ENCODE measurements at places on chromosomes 1 and 21.

- no peak for DNase-seq
Measured at GRCh38 chr1:101587741-101588140, 350.9 kb downstream of the S1PR1 start.

DNA sequence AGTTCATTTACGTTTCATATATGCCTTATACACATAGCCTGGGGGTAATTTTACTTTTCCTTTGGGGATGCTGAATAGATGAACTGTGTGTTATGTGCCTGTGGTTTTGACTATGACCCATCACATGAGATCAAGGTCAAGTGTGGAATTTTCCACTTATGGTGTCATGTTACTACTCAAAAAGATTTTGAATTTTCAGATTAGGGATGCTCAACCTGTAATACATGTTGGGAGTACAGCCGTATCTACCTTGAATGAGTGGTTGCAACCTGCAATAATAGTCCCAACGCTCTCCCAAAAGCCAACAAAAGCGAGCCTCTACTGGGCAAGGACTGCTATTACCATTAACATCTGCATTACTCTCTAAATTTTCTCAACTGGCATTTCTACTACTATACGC, 68.5 kb upstream of the SDC3 start:
- no peak for DNase-seq

DNA sequence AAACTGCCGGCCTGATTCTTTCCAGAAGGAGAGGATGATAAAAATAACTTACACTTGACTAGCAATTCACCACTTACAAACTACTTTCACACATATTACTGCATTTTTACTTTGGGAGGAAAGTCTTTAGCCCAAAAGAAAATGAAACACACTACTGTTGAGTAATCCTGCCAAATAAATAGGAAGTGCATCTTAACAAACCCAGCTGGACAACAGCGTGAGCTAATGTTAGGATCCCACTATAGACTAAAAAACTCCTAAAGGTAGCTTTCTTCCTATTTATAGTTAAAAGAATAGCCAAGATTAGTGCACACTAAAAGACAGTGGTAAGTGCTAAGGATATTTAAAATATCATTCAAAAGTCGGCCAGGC, 83.8 kb downstream of the HSF2BP start:
- no peak for DNase-seq

DNA sequence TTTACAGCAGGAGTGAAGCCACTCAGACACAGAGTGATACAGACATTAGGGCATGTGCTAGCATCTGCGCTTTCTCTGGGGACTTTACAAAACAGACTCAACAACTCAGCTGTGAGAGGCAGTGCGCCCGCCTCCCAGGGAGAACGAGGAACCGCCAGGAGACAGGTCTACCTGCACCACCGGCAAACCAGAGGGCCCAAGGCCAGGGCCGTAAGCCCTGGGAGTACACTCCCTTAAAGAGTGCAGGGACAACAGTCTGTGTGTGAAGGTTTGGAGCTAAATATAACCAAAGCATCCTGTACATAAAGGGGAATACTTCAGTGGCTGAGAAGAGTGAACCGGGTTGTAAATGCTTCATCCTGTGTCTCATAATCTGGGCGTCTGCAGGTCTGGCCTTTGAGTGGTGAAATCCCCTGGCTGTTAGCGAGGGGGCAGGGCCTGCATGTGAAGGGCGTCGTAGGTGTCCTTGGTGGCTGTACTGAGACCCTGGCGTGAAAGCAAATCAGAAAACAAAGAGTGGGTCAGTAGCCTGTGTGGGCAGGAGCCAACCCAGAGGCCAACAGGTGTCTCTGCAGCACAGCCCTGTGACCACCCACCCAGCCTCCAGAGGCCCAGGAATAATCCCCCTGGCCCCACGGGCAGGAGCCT, 86.9 kb downstream of the CD247 start:
- no peak for DNase-seq

- no peak for DNase-seq
Measured at GRCh38 chr1:160112357-160112756, 3.2 kb upstream of the ATP1A2 start.

GRCh38 chr1:59671066-59671952, 143.4 kb upstream of the HOOK1 start:
- no peak for DNase-seq

GRCh38 chr1:24263746-24264145, 55.4 kb upstream of the GRHL3 start:
- no peak for DNase-seq

DNA sequence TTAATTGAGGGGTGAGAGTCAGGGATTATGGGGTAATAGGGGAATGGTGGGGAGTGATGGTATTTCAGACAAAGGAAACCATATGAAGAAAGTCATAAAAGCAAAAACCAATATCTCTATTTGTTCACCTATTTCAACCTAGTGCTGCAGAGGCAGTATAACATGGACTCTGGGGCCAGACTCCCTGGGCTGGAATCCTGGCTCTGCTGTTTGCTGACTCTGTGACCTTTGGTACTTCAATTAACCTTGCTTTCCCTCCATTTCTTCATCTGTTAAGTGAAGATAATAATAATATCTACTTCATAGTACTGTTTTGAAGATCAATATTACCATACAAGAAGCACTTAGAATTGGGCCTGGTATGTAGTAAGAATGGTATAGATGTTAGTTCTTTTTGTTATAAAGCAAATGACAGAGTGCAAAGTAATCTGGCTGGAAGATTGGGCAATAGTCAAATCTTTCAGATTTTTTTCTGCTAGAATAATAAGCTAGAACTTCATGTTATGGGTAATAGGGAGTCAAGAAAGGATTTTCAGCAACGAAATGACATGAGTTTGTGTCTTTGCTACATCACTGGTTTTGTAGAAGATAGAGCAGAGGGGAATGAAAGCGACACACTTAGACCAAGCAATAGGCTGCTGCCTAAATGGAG, 9.0 kb downstream of the EPHX4 start:
- DNase-seq, result no peak

GRCh38 chr1:98371764-98372163, 289.8 kb upstream of the SNX7 start:
- DNase-seq, result no peak

DNA sequence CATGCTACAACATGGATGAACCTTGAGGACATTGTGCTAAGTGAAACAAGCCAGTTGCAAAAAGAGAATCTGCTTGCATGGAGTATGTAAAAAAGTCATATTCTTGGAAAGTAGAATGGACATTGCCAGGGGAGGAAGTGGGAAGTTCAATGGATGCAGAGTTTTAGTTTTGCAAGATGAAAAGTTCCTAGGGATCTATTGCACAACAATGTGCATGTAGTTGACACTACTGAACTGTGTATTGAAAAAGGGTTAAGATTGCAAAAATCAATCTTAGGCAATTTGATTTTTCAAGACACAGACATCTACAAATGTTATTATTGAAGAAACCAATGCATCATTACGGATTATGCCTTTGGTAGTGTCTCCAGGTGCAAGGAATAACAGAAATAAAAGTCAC, 50.3 kb upstream of the MAGI3 start:
- no peak for DNase-seq

DNA sequence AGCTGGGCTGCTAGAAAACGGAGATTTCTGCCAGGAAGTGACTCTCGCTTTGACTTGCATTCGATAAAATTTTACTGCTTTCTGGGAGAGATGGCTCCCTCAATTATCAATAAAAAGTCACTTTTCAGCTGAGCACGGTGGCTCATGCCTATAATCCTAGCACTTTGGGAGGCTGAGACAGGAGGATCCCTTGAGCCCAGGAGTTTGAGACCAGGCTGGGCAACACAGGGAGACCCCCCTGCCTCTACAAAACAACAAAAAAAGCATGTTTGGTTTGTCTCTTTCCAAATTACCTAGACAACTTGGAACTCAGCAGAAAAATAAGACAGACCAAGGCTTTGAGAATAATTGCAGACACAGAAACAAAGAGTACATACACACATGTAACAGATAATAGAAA, 12.9 kb upstream of the ENSA start:
- no peak for DNase-seq

- no peak for DNase-seq
Measured at GRCh38 chr1:54249819-54250435, 50.0 kb downstream of the MRPL37 start.

DNA sequence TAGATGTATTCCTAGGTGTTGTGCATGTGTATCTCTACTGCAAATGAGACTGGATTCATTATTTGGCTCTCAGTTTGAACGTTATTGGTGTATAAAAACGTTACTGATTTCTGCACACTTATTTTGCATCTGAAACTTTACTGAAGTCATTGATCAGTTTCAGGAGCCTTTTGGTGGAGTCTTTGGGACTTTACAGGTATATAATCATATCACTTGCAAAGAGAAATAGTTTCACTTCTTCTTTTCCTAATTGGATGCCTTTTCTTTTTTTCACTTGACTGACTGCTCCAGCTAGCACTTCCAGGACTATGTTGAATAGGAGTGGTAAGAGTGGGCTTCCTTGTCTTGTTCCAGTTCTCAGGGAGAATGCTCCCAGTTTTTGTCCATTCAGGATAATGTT, 252.2 kb downstream of the SMYD3 start:
- no peak for DNase-seq

- no peak for DNase-seq
Measured at GRCh38 chr1:186793582-186793927, 35.2 kb upstream of the PLA2G4A start.

DNA sequence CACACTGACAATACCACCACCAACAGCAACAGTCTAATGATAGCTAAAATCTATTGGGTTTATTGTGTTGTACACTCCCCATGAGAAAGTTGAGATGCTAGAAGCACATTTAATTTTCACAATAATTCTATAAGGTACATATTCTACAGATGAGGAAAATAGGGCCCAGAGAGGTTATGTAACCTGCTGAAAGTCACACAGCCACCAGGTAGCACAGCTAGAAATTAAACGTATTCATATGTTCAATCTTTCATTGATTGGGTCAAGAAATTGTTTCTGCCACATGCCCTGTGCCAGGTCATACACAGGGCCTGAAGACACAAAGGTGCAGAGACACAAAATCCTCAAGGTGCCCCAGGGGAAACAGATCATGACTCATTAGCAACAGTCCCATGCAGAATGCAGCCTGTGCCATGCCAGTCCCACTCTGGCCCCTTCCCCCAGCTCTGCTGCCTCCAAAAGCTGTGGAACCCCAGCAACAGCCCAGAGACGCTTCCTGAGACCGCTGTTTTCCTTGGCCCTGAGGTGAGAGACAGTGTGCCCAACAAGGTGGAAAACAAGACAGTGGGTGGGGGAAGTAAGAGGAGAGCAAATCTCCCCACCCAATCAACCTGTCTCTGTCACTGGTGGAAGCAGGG, 32.1 kb downstream of the GJA4 start:
- DNase-seq, result no peak

DNA sequence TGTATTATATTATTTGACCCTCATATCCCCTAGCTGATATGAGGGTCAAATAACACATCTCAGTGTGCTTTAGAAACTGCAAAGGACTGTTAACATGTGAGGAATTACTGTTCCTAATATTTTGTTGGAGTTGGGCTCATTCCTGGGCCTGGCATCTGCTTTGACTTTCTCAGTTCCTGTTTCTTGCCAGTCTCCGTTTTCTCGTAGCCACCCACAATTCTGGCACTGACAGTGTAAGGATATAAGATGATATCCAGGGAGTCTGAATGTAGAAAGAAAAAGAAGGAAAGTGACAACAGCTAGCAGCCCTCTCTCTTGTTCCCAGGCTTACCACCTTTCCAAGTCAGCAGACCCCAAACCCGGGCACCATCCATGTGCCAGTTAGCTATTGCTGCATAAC, 54.4 kb upstream of the SCMH1 start:
- no peak for DNase-seq

DNA sequence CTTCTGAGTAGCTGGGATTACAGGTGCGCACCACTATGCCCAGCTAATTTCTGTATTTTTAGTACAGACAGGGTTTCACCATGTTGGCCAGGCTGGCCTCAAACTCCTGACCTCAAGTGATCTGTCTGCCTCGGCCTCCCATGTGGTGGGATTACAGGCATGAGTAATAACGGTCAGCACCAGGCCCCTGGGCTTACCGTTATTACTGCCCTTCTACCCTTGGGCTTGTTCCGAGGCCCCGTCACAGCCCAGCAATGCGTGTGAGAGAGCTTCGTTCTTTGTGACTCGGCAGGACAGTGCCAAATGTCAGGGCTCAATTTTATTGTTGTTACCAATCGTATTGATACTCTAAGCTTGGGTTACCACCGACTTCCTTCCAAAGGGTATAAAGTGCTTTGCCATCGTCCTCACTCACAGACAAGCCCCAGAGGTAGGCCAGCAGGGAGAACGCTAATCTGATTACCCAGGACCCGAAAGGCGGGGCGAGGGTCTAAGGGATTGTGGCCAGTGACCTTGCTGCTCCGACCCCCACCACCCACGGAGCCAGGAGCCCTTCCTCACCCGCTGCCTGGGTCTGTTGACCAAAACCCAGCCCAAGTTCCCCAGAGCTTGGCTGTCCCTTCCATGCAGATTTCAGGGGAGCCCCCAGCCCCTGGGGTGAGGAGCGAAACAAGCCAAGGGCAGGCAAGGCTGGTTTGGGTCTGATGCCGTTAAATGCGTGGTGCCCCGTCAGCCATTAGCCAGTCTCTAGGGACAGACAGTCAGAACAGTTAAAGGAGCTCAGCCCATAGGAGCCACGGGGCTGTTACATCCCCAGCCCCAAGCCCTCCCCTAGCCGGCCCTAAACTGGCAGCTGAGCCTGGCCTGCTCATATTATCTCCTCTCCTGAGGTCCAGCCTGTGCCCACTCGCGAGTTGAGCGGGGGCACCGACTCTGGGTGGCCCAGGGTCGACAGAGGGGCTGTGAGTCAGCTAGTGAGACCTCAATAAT, 54.9 kb upstream of the CASZ1 start:
- DNase-seq, result no peak

DNA sequence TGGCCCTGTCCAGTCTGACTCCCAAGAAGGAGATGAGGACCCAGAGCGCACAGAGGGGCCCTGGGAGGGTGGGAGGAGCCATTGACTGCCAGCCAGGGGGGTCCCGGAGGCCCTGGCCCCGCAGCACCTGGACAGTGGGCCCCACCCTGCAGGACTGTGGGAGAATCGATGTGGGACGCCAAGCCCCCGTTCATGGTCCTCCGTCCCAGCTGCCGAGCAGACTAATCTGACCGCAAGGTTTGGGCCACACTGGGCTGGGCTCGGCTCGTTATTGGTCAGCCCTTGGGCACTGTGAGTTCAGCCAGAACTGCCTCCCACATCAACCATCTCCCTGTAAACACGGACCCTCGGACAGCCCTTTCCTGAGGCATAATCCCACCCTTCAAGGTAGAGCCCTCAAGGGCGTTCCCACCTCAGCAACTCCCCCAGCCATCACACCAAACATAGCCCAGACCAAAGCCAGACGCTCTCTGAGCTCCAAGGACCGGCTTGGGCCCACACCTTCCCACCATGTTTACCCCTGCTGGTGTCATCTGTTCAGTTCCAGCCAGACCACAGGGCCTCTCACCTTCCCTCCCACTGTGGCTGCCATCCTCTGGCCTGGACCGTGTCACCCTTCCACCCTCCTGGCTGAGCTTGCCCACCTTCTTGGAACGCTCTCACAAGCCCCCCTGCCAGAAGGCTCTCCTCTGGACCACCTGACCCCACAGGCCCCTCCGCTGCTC, 16.2 kb upstream of the POFUT2 start:
- no peak for DNase-seq

DNA sequence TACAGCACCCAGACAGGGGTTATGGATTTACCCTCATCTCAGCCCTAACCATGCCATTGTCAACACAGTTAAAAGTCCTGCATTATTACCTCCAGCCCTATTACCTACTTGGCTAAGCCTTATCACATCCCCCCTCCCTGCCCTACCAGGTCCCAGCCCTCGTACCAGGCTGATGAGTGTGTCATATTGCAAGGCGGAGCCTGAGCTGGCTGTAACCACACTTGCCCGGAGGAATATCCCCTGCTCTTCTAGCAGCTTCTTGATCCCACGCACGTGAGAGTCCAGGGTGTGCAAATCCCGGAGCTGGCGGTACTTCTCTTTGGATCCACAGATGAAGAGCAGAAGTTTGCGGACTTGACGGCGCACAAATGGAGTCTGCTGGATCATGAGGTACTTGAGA, 87.4 kb downstream of the UBR4 start:
- DNase-seq, result no peak
